G401 (cell line): ENCODE measurements at places on chromosomes 2 and 18.

- no peak for DNase-seq
Measured at GRCh38 chr18:71849407-71849806, 694.7 kb downstream of the CBLN2 start.

GRCh38 chr2:44187251-44187650, 18.6 kb downstream of the PPM1B start:
- DNase-seq: no peak

DNA sequence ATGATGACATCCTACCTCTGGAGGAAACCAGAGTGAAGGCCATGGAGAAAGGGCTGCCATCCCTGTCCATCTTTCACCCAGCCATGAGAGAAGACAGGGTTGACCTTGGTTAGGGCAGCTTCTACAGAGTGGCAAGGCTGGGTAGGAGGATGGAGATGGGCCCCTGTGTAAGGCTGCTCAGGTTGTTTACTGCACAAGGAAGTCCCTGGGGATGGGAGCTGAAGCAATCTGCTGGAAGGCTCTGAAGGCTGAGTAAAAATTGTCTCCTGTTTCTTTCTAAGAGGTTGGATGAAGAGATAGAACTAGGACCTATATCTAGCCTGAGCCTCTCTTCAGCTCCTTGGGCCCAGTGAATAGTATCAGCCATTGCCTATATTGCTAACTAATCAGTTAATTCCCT, 14.4 kb downstream of the ELMOD3 start:
- no peak for DNase-seq

DNA sequence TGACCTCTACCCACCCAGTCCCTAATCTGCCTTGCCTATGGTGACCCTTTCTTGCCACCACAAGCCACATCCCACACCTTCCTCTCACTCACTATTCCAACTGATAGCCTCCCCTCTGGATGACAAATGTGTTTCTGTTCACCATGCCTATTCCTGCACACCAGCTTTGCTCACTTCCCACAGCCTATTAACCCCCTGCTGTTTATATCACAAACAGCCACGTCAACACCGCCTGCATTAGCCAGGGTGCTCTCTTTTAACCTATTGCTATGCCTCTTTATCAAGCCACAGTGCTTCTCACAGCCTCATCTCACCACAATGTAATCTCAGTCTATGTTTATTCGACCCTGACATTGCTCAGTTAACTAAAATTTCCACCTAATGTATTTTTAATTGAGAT, 271.8 kb downstream of the SUCLG1 start:
- DNase-seq: no peak

- DNase-seq: no peak
Measured at GRCh38 chr2:95524195-95524594, 39.6 kb upstream of the TRIM43B start.

GRCh38 chr2:95325026-95325425, 27.9 kb downstream of the KCNIP3 start:
- no peak for DNase-seq
